HepG2 (cell line): ENCODE measurements at places on chromosomes 2 and 18. TPM values are rescaled to one million over a fixed set of nuclear protein-coding genes. Genes with fewer than 3 reads are reported as not detected.

DNA sequence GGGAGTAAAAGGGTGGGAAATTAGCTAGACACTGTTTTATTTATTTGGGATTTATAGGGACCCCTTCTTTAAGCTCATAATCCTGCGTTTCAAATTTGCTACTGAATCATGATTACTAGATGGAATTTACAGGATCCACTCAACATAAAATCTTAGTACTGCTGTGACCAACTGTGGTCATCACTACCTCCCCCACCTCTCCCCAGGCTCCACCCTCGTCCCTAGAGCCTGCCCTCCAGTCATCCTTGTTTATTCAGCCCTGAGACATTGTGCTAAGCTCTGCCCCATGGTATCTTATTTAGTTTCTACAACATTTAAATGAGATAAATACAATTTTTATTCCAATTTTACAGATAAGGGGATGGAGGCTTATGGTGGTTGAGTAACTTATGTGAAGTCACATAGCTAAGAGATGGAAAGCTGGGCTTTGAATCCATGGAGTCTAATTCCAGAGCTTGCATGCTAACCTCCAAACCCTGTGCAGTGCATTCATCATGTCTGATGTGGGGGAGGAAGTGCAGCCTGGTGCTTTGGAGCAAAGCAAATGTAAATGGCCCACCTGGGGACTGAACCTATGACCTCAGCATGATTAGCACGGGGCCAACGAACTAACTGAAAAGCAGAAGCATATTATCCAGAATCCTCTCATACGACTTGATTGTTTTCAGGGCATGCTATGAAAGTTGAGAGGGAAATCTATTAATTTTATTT, 502.4 kb downstream of the TMEM182 start:
- no peak for DNase-seq

- no peak for DNase-seq
Measured at GRCh38 chr18:45303026-45303425, 312.2 kb upstream of the SLC14A2 start.

GRCh38 chr18:27057519-27058234, 127.4 kb downstream of the CHST9 start:
- peak; percentile 65 for DNase-seq

DNA sequence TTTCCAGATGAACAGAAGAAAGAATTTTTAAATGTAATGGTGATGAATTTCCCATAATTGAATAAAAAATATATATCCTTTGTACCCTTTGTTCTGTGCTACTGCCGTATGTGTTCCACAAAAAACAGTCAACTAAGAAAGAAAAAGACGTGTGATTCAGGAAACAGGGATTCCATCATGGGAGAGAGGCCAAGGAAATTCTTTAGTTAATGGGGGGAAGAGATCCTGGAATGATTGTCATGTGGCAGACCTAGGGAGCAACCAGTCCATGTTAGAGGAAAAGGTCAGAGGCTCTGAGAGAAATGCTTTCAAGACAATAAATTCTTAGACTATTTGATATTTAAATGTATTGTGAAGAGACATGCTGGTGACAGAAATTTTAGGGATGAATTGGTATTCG, 76.6 kb downstream of the CPO start:
- no peak for DNase-seq

GRCh38 chr18:52288403-52289004, 51.5 kb upstream of the DCC start:
- peak; percentile 17 for DNase-seq

GRCh38 chr2:240981280-240981679, 17.1 kb upstream of the SNED1 start:
- DNase-seq = no peak

GRCh38 chr2:113198048-113198789, 24.4 kb downstream of the PSD4 start:
- no peak for DNase-seq

- DNase-seq = no peak
Measured at GRCh38 chr18:12779043-12779442, 76.2 kb downstream of the PSMG2 start.

GRCh38 chr2:2706306-2706705, 375.2 kb upstream of the MYT1L start:
- no peak for DNase-seq

DNA sequence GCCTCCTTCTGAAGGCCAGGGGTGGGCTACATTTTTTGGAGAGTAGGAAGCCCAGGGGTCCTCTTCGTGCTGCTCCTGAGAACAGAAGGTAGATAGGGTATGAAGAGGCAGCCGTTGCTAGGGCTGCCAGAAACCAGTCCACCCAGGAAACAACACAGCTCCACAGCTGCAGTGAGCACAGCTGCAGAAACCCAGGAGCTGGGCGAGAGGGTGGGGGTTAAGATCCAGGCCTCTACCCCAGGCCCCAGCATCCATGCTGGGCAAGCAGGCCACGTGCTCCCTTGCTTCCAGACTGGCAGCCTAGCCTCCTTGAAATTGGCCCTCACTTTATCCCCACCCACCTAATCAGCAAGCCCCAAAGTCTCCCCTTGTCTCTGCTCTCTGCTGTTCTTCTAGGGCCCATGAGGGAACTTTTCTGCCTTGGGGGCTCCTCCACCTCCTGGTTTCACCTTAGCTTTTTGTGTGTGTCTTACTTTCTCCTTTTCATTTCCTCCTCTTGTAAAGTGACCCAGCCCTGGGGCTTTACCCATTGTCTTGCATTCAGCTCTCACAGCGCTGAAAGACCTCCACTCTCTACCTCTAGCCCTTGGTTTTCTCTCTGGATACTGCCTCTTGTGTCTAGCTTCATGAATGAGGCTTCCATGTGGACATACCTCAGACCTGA, 30.7 kb downstream of the STON1 start:
- DNase-seq = no peak

DNA sequence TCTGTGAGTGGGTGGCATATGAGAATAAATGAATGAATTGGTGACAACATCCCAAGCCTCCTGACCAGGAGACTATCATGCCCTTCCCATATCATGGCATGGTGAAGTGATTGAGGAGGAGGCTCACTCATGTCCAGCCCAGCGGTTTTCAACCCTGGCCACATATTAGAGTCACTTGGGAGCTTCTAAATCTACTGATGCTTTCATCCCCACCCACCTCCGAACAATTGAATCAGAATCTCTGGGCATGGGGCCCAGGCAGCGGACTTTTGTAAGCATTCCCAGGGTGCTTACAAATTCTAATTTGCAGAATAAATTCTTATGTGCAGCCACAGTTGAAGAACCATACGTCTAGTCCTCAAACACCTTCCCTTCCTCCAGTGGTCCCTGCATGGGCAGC, 81.7 kb upstream of the SEC11C start:
- no peak for DNase-seq

GRCh38 chr2:127324635-127325034, 30.7 kb upstream of the ERCC3 start:
- DNase-seq = peak; percentile 59

DNA sequence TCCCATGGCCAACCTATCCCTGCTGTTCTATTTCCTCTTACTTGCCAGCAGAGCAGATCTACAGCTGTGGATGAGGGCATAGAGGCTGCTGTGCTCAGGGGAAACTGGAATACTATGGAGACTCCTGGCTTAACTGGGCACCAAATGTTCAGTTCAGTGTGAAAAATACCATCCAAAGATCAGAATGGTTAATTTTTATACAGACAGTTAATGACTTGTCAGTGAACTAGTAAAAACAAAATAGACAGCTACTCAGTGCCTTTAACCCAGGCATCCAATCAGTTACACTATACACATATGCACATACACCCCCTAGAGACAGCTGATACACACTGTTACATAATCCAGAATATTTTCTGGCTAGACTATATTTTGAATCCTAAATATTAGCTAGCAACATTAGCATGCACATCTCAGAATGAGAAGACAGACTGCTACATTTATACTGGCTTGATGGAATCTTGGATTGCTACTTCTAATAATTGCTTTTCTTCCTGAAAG, 59.1 kb upstream of the WIPF1 start:
- no peak for DNase-seq

- DNase-seq = peak; percentile 47
Measured at GRCh38 chr18:7566567-7567473, at the start of gene PTPRM. TSS of gene PTPRM (plus strand) at chr18:7567316. CDS start at chr18:7567819, 503 bp downstream.

GRCh38 chr2:73018188-73018825, 53.2 kb downstream of the SFXN5 start:
- no peak for DNase-seq

DNA sequence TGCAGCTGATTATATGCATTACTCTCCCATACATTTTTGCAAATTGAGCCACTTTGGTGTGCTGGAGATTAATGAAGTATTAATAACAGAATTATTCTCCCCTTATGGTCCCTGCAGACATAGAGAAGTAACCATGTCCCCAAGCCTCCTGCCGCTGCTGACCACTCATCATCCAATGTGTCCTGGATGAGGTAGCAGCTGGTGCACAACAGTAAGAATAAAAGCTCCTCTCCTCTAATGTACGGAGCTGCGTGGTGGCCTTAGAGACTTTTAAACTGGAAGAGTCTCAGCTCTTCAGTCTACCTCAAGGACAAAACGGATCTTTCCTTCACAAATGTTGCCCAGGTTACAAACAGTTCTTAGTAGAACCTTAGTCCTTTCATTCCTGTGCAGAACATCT, 37.7 kb downstream of the TPO start:
- DNase-seq = no peak

DNA sequence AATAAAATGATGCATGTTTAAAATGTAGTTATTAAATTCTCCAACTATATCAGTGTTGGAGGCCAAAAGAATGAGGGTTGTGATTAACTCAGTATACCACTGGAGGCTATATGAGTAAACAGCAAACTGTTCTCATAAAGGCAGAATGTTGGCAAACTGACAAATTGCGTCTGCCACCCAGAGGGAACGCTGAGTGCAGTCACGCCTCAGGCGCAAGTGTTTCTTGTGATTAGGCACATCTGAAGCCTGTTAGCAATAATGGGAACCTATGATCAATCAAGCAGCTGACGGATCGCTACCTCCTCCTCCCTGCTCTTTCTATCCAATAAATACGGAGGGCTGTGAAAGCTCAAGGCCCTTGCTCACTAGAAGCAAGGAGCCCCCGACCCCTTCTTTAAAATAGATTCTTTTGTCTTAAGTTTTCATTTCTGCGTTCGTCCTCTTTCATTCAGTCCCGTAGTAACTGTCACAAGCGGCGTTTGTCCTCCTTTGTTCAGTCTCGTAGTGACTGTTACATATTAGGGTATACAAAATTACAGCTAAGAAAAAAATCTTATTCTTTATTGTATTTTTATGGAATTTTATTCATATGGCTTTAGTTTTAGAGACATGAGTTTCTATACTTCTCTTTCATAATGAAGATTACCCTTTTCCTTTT, 16.3 kb upstream of the RMND5A start:
- no peak for DNase-seq

- no peak for DNase-seq
Measured at GRCh38 chr18:74230922-74231714, 60.6 kb downstream of the CYB5A start.

DNA sequence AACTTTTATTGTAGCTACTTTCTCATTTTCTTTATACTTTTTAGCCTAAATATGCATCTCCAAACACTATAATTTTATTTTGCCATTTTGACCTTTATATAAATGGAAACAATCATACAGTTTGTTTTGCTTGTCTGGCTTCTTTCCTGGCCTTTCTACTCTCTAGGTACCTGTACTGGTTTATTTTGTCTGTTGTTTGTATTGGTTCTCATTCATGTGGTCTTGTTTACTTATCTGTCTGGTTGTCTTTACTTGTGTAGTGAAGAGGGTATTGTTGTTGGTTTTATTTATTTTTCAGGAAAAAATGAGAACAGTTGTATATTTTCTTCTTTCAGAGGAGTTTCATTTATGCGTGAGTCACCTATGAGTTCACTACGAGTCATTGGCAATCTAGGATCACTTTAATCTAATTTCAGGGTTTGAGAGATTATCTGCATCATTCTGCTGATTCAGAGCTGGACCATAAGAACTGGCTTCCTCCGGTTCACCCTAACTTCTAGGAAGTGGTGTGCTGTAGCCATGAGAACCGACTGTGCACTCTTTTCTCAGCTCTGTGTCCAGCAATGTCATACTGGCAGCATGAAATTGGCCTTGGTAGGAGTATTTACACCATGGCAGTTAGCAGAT, 33.1 kb upstream of the HDAC4 start:
- no peak for DNase-seq

DNA sequence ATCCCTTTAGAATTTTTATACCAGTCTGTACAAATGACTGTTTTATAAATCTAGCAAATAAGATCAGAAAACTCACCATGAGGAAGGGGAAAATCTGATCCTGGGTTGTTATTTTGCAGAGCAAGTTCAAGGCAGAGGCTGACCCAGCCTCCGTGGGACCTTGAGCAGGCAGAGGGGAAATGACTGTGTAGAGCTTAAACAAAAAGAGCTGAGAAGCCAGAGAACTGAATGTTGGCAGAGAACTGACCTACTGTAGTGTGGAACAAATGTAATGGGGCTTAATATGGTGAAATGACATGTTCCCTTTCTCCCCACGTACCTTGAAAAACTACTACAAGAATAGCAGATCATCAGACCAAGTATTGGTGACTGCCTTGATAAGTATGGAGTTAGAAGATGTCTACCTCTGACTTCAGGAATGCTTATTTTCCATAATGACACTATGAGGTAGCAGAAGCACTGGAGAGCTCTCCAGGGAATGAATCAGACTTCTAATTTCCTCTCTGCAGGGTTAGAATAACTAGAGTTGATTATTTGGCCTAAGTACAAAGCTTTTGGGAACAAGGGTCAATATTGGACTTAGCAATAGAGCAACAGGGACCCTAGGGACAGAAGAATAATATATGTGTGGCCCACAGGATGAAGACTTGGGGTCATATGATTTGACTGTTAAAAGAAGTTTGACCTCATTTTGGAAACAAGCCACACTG, 304.4 kb downstream of the CCDC178 start:
- DNase-seq = no peak

GRCh38 chr2:108383146-108383830, 5.5 kb downstream of the SULT1C4 start:
- peak; percentile 25 for DNase-seq

DNA sequence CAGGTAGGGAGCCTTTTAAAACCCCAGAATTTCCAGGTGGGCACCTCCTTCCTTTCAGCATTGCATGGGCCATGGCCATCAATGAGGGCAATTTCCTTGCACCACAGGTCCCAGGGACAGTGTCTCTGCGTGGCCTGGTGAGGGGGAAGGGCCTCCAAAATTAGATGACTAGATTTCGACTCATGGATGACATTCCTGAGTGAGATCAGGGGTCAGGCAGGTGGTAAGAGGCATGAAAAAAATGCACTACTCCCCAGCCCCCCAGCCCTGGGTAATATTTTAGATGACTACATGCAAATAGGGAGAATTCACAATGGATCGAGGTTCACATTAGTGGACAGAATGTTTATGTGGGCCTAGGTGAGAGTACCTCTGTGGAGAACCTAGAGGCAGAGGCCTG, 19.0 kb upstream of the IGFBP5 start:
- DNase-seq = no peak

DLX1 gene
- 0.18 TPM in 1 of 2 replicates, not detected in the other for total RNA-seq

RAD51AP2 gene
- total RNA-seq = 0.07 and 0.11 TPM in 2 replicates

TRIM54 gene
- total RNA-seq = 0.07 TPM in 1 of 2 replicates, not detected in the other

SERPINB3 gene
- not detected in 2 replicates for total RNA-seq

GYPC gene
- total RNA-seq = not detected in 2 replicates

ZNF512 gene
- 31.0 and 38.1 TPM in 2 replicates for total RNA-seq

REG1B gene
- total RNA-seq = not detected in 2 replicates

COLEC12 gene
- 0.02 TPM in 1 of 2 replicates, not detected in the other for total RNA-seq

SESTD1 gene
- total RNA-seq = 74.4 and 105 TPM in 2 replicates

C2orf78 gene
- not detected in 2 replicates for total RNA-seq
